ENCODE measurements at places on chromosomes 11 and 22. TPM values are rescaled to one million over a fixed set of nuclear protein-coding genes. Genes with fewer than 3 reads are reported as not detected.

The CKAP5 gene
- total RNA-seq = 61.4 TPM

The PNPLA5 gene
- total RNA-seq = not detected

The CCDC73 gene
- total RNA-seq = not detected

The MRGPRX4 gene
- total RNA-seq = 0.51 TPM

The MPPED2 gene
- total RNA-seq = 0.39 TPM

The PARVA gene
- total RNA-seq = 25.5 TPM

The FOLR3 gene
- not detected for total RNA-seq

The TYR gene
- total RNA-seq = not detected

The PATE2 gene
- 0.13 TPM for total RNA-seq

The ZC3H12C gene
- total RNA-seq = 10.5 TPM

The MUC5B gene
- not detected for total RNA-seq

The IFITM2 gene
- 91.9 TPM for total RNA-seq

The OTOG gene
- total RNA-seq = not detected

The LRRC74B gene
- total RNA-seq = not detected

All from dermis microvascular lymphatic vessel endothelial cell (primary cell).